ENCODE measurements at places on chromosomes 16 and 17. TPM values are rescaled to one million over a fixed set of nuclear protein-coding genes. Genes with fewer than 3 reads are reported as not detected.

Gene CCL14
- total RNA-seq, result not detected

DNA sequence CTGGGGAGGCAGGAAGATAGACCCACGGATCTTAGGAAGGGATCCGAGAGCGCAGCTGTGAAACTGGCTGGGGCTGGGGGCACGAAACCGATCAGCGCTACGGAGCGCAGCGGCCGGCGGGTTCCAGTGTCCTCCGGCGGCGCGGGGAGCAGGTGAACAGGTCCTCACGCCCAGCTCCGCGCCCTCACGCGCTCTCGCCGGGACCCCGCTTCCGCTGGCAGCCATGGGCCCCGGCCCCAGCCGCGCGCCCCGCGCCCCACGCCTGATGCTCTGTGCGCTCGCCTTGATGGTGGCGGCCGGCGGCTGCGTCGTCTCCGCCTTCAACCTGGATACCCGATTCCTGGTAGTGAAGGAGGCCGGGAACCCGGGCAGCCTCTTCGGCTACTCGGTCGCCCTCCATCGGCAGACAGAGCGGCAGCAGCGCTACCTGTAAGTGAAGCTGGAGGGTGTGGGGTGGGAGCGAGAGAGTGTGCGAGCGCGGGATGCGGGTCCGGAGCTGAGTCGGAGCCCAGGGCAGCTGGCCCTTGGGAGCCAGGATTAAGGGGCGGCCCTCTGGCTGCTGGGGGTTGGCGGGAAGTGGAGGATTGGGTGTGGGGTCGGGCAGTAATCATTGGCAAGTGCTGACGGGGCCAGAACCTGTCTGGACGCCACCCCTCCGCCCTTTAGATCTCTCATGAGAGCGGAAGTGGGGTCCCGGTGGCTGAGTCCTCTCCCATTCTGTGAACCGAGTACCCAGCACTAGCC lies 479 bp downstream of the ITGA3 start:
- DNase-seq, result peak; percentile 50
- peak overlapping the region; percentile 78 for H3K4me3 ChIP-seq
- H3K27ac ChIP-seq, result no peak overlapping the region
- H3K4me1 ChIP-seq, result peaks cover 21% of the 10 kb centered on the region
- no peaks in the 10 kb centered on the region for H3K36me3 ChIP-seq
- H3K27me3 ChIP-seq, result no peaks in the 10 kb centered on the region

Gene STAT5A
- total RNA-seq, result 150 TPM

Gene GID4
- 3.7 TPM for total RNA-seq

DNA sequence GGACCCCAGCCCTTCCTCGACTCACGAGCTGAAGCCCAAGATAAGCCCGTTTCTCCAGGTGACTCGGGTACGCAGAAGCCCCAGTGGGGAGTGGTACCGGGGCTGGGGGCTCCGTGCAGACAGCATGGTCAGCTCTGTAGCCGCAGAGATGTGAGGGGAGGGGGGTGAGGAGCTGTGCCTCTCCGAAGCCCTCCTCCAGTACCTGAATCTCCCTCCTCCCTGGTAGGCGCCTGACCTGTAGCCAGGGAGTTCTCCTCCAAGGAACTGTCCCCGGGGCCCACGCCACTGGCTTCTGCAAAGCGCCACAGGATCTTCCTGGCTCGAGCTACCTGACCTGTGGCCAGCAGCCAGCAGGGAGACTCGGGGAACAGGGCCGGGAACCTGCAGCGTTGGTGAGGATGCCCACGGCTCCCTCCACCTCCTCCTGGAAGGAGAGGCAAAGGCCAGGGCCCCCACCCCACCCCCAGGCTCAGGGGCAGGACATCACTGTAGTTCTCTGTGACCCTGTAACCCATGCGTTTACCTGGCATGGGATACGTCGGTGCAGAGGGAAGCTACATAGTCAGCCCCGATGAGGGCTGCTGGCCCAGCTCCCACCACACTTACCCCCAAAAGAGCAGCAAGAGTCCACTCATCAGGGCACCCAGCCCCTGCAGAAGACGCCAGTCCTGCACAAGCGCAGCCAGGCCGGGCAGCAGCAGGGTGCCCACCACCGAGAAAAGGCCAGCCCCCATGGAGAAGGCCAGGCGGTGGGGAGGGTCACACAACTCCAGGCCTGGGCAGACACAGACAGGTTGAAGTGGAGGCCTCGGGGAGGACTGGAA lies 1.7 kb downstream of the SLC22A31 start:
- H3K27ac ChIP-seq, result no peak overlapping the region
- peaks cover 35% of the 10 kb centered on the region for H3K27me3 ChIP-seq
- no peak overlapping the region for H3K4me3 ChIP-seq
- no peak for DNase-seq
- H3K4me1 ChIP-seq, result peaks cover 20% of the 10 kb centered on the region

GRCh38 chr17:80264205-80265075 lies 3.8 kb downstream of the RNF213 start:
- DNase-seq, result peak; percentile 56
- peak overlapping the region; percentile 72 for H3K27ac ChIP-seq
- peak overlapping the region; percentile 97 for H3K4me3 ChIP-seq
- peaks cover 28% of the 10 kb centered on the region for H3K36me3 ChIP-seq
- H3K4me1 ChIP-seq, result peaks cover 85% of the 10 kb centered on the region
- H3K27me3 ChIP-seq, result no peaks in the 10 kb centered on the region

DNA sequence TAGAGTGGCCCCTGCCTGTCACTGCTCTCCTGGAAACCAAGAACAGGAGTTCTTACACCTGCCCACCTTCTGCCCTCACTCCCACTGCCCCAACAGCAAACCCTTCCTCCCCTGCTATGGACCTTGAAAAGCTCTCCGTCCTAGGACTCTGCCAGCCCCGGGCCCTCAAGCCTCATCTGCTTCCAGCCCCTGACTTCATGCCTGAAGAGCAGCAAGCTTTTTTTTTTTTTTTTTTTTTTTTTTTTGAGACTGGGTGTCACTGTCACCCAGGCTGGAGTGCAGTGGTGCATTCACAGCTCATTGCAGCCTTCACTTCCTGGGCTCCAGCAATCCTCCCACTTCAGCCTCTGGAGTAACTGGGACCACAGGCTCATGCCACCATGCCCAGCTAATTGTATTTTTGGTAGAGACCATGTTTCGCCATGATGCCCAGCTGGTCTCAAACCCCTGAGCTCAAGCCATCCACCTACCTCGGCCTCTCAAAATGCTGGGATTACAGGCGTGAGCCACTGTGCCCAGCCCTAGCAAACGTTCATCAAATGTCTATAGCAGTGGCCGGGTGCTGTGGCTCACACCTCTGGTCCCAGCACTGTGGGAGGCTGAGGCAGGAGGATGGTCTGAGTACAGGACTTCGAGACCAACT lies 16.9 kb downstream of the CARHSP1 start:
- peaks cover 20% of the 10 kb centered on the region for H3K4me1 ChIP-seq
- no peak overlapping the region for H3K27ac ChIP-seq
- H3K27me3 ChIP-seq, result no peaks in the 10 kb centered on the region
- H3K4me3 ChIP-seq, result no peak overlapping the region

GRCh38 chr16:69031877-69032301 lies 73.6 kb upstream of the HAS3 start:
- peaks cover 30% of the 10 kb centered on the region for H3K36me3 ChIP-seq
- no peaks in the 10 kb centered on the region for H3K4me1 ChIP-seq
- no peaks in the 10 kb centered on the region for H3K27me3 ChIP-seq
- H3K4me3 ChIP-seq, result no peak overlapping the region
- no peak overlapping the region for H3K27ac ChIP-seq

DNA sequence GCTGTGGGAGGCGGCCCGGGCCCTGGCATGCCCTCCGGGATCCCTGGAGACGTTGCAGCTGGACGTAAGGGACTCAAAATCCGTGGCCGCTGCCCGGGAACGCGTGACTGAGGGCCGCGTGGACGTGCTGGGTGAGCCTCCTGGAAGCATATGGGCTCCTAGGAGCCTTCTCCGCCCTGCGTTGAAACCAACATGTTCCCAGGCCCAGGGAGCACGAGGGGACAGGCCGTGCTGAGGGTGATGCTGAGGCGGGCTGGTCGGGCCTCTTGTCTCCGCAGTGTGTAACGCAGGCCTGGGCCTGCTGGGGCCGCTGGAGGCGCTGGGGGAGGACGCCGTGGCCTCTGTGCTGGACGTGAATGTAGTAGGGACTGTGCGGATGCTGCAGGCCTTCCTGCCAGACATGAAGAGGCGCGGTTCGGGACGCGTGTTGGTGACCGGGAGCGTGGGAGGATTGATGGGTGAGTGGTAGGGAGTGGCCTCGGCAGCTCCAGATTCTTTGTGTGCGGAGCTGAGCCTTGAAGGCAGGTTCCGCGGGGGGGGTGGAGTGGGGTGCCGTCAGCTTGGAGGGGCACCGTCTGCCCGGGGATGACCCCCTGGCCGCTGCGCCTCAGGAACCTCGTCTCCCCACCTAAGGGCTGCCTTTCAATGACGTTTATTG lies 567 bp downstream of the HSD17B1 start:
- no peak overlapping the region for H3K27ac ChIP-seq
- no peaks in the 10 kb centered on the region for H3K27me3 ChIP-seq
- peaks cover 37% of the 10 kb centered on the region for H3K4me1 ChIP-seq
- peaks cover 5% of the 10 kb centered on the region for H3K36me3 ChIP-seq
- DNase-seq, result no peak

Gene TSPAN10
- total RNA-seq, result 0.17 TPM

DNA sequence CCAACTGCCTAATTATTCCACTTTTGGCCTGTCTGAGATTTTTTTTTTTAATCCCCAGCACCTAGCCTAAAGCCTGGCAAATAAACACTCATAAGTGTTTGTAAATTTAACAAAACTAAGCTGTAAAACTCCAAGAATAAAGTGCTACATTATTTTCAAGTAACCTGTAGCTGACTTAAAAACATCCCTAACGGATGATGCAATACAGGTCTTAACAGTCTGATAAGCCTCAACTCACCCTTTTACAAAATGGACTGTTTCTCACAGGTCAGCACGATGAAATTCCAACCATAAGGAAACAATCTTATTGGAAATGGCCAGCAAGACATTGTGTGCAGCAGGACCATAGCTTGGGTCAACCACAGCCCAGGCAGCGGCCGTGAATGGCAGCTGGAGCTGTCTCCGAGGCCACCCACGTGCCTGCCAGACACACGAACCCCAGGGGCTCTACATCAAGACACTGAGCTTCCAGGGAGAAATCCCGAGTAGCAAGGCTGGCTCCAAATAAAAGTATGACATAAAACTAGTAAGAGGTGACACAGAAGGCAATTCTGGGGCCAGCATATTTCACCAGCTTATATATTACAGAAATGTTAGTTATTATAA lies 58.9 kb downstream of the NDEL1 start:
- no peak overlapping the region for H3K4me3 ChIP-seq
- H3K36me3 ChIP-seq, result no peaks in the 10 kb centered on the region
- H3K4me1 ChIP-seq, result no peaks in the 10 kb centered on the region
- no peak overlapping the region for H3K27ac ChIP-seq

Gene KRT39
- total RNA-seq, result not detected

Gene CLEC19A
- not detected for total RNA-seq

Gene CES2
- 59.3 TPM for total RNA-seq

Gene PYY
- total RNA-seq, result not detected

Gene SECTM1
- 3.1 TPM for total RNA-seq

DNA sequence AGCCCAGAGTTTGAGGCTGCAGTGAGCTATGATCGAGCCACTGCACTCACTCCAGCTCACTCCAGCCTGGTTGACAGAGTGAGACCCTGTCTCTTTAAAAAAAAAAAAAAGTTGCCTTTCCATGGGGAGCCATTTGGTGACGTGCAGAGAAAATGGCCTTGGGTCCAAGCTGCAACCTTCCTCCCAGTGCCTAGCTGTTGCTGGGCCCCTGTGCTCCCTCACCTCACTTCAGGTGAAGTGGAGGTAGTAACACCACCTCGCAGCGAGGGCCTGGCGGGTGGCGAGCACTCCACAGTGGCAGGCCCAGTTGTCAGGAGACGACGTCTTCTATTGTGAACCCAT lies 17.4 kb downstream of the SYT17 start:
- H3K36me3 ChIP-seq, result no peaks in the 10 kb centered on the region
- no peaks in the 10 kb centered on the region for H3K4me1 ChIP-seq
- H3K27ac ChIP-seq, result no peak overlapping the region
- H3K27me3 ChIP-seq, result no peaks in the 10 kb centered on the region
